Tracheal epithelial cell (primary cell): ENCODE measurements at places on chromosomes 11 and 22. TPM values are rescaled to one million over a fixed set of nuclear protein-coding genes. Genes with fewer than 3 reads are reported as not detected.

Gene SESN3
- total RNA-seq, result 7.7 and 37.1 TPM in 2 replicates

Gene AP1B1
- total RNA-seq, result 52.2 and 64.3 TPM in 2 replicates

Gene PTPRCAP
- 0.24 TPM in 1 of 2 replicates, not detected in the other for total RNA-seq

Gene HSPB2
- total RNA-seq, result 0.24 TPM in 1 of 2 replicates, not detected in the other

Gene OR52E8
- not detected in 2 replicates for total RNA-seq
